ENCODE measurements at places on chromosomes 6 and 20.

GRCh38 chr6:85496856-85497255 is 47.0 kb downstream of the NT5E start:
- no peak for DNase-seq

DNA sequence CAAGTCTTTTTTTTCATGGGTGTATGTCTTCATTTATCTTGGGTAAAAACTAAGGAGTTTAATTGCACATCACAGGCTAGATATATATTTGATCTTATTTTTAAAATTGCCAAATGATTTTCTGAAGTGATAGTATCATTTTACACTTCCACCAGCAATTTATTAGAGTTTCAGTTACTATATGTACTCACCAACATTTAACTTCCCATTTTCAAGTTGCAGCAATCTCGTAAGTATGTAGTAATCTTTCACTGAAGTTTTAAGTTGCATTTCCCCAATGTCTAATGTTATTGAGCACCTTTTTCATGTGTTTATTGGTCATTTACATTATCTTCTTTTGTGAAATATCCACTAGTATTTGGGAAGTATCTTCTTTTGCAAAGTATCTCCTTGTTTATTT is 277.4 kb upstream of the CNR1 start:
- no peak for DNase-seq

DNA sequence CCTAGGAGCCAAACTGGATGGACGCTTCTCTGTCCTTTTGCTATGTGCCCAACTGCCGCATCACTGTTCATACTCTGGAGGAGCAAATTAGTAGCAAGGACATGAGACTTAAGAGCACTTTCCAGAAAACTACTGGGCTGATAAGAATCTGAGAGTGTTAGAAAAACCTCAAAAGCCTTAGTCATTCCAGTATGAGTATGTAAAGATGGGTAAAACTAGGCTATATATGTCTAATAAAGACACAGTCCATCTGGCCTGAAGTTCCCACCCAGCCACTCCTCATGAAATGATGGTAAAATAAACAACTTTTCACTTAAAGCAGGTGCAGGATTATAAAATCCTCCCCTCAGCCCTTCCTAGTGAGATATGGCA is 30.6 kb downstream of the SHLD1 start:
- no peak for DNase-seq

GRCh38 chr20:46430921-46431712 is 24.7 kb upstream of the ELMO2 start:
- DNase-seq = no peak
